ENCODE measurements at places on chromosomes 13 and 19. TPM values are rescaled to one million over a fixed set of nuclear protein-coding genes. Genes with fewer than 3 reads are reported as not detected.

DNA sequence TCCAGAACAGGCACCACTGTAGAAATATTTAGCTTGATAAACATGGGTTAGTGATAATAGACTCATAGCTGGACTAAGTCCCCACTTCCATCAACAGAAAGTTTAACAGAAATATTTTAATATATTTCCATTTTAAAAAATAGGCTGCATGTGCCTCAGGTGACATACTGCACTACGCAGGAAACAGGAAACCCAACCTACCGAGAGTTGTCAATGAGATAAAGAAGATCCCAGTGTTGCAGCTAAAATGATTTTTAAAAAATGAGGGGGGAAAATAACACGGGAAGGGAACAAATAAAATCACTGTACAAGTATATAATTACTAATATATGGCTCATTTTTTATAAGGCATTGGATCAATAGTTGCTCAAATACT lies 154.8 kb downstream of the TBC1D4 start:
- no peak for DNase-seq

DNA sequence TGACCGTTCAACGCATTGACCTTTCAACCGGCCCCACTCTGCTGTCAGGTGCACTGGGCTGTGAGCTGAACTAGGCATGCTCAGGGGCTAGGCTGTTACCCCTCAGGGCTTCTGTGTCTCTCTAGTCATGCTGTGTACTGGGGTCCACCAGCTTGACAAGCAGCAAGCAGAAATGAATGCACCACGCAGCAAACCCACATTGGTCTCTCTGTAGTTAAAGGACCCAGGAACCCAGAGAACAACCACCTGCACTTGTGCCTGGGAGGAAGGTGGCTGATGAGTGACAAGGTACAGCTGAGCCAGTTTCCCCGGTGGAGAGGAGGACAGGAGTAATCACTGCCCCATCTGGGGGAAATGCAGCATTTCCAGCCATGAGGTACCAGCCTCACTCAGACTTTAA lies 159.9 kb downstream of the USP12 start:
- no peak for DNase-seq

- no peak for DNase-seq
Observed at GRCh38 chr13:21006141-21007005, 55.0 kb downstream of the LATS2 start.

Gene KL
- total RNA-seq, result not detected

Measured in RPMI7951 (cell line).